ENCODE measurements at places on chromosomes 6 and 20.

DNA sequence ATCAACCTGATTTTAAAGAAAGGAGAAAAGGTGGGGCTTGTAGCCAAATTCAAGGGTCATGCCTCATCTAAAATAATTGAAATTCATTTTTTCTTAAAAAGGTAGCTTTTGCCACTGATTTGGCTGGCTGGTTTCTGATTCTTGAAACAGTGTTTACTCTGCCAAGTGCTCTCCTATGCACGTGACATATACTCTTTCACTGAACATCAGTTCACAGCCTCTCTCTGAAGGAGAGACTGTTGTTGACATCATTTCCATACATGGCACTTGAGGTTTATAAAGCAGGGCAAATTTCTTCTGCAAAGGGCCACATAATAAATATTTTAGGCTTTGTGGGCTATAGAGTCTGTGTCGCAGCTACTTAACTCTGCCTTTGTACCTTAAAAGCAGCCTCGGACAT lies 40.4 kb upstream of the DOK5 start:
- no peak for DNase-seq

- no peak for DNase-seq
Observed at GRCh38 chr20:63540417-63541186, 3.4 kb upstream of the PTK6 start.

GRCh38 chr20:7497985-7498384 lies 442.3 kb downstream of the HAO1 start:
- no peak for DNase-seq

DNA sequence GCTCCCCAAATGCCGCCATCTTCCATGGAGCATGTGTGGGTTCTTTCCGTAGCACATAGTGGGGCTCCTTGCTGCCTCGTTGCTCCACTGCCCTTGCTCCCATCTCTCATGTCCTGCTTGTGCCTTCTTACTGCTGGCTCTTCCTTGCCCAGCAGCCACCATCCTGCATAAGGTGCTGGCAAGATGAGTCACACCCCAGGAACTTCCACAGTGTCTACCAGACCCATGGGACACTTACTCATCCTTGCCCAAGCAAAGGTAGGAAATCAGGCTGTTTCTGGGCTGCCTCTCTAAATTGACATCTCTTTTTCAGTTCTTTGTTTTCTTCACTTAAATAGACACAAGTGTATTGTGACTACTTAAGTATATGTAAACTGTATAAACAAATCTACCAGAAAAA lies 39.4 kb upstream of the RGS17 start:
- no peak for DNase-seq

Data from NCI-H2081 treated with DMSO at 0.1 percent for 48 hours (cell line).